ENCODE measurements at places on chromosomes 3 and 15.

- DNase-seq: no peak
These were observed 73.0 kb upstream of the FRMD4B start for GRCh38 chr3:69458803-69459365.

DNA sequence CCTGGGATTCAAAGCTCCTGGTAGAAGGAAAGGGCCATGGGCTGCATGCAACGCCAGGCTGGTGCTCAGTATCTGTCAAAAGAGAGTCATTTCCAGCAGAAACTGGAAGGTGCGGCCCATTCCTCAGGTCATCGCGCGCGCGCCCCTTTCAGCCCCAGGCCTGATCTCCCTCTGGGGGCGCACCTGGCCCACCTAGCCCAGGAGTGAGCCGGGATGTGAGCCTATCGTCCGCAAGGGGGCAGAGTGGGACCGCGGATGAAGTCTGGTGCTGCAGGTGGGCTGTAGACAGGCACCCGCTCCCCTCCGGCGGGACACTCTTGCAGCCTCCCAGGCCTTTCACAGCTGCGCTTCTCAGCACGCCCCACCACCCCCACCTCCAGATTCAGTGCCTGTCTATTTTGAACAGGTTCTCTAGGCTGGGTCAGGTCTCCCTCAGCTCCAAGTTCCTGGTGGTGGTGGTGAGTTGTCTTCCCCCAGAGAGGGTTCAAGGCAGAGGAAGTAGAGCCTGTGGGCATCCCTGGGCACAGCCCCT, 5.8 kb upstream of the RPL29 start:
- DNase-seq: peak; percentile 87

DNA sequence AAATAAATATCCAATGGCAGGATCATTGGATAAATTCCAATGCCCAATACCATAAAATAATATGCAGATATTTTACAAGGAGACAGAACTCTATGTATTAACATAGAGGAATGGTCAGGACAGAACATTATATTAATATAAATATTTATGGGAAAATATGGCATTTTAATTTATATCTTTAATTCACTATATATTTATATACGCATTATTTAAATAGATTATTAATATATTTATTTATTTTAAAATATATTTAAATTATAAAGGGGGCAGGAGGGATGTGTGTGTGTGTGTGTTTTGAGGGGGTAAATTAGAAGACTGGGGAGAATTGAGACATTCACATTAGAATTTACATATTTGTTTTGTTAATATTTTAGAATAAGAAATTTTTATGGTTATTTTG, 31.6 kb upstream of the CNTN3 start:
- no peak for DNase-seq

- no peak for DNase-seq
These were observed 143.8 kb downstream of the PEAK1 start for GRCh38 chr15:77276096-77276495.

DNA sequence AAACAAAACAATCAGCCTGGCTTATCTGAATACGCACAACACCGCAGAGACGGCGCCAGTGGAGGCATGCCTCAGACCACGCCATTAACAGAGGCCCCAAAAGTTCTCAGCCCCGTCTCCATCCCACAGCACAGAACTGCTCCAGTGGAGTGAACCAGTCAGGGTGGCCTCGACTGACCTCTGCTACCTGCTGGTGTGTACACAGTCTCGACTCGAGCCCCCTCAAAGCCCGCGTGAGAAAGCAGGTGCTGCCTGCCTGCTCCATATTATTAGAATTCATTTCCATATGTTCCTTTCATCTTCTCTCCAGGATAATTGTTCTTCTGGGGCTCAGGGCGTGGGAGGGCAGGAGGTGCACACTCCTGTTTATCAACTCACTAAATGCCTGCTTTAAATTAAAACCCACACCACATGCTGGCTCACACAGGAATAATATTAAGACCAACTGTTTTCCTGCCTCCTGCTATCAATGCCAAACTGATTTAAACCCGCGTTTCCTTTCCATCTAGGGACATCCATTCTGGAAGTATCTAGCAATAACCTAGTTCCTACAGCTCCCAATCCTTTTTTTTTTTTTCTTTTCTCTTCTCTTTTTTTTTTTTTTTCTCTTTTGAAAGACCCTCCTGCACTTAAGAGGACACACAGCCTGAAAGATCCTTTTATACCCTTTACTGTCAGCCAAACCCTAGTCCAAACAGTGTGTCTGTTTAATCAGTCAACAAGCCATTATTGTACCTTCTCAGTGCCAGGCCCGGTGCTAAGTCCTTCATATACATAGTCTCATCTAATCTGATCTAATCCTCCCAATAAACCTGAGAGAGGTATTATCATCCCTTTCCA, 101.2 kb downstream of the TLE3 start:
- no peak for DNase-seq

DNA sequence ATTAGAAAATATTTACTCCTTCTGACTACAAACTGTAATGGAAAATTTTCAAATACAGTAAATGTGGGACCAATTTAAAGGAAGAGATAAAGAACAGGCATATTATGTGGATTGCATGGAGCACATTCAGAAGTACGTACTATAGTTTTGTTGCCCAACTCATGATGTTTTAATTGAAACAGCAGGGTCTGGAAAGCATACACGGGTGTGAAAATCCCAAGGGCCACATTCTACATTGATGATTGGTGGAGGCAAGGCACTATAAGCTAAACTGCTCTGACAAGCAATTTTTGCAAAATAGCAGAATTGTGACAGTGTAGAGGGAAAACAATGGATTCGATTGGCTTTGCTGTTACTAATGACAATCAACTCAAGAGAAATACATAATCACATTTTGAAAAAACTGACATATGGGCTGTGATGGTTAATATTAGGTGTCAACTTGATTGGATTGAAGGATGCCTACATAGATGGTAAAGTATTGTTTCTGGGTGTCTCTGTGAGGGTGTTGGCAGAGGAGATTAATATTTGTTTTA, 458.6 kb downstream of the PYDC2 start:
- no peak for DNase-seq

- no peak for DNase-seq
These were observed 6.2 kb downstream of the FRMD4B start for GRCh38 chr3:69379661-69380060.
